Stimulated activated CD4-positive, alpha-beta T cell treated with anti-CD3 and anti-CD28 coated beads, Interleukin-12 subunit alpha, Interleukin-12 subunit beta, amount 100 ng/mL, for 4 hours (primary cell): ENCODE measurements at places on chromosomes 16 and 17.
A peak's percentile ranks its signal among the peaks of the same experiment; 100 is the strongest.

GRCh38 chr16:57041182-57042156 is 50.9 kb upstream of the CPNE2 start:
- DNase-seq = peak; percentile 71

- DNase-seq = no peak
Observed at GRCh38 chr16:16917191-16917785, 538.3 kb downstream of the NPIPA7 start.

DNA sequence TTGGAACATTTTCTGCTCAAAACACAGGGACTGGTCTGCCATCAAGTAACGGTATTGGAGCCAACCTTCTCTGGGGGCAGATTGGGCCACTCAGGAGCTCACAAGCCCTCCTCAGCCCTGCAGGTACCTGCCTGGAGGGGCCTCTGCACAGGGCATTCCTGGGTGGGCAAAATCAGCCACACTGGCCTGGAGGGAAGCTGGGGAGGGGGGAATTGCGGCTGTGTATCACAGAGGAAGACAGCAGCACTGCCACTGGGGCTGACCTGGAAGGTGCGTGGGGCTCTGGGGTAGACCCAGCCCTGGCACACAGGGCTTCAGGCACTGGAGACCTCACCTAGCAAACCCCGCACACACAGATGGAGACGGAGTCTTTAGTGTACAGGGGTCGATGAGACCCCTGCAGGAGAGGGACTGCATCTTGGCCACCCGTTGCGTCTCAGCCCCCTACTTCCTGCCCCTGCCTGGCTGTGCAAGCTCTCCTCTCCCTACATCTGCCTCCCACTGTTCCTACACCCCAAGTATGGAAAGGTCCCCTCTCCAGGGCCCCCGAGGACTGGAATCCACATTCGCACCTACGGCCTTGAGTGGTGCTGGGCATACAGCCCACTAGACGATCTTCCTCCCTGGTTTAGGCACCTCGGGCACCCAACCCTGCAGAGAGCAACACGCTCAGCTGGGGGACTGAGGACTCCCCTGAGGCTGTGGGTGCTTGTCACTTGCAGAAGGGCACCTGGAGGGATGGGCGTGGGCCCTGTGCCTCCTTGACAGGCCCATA is 7.1 kb upstream of the SRRM2 start:
- no peak for DNase-seq

- DNase-seq = no peak
Observed at GRCh38 chr16:22938647-22939046, 124.7 kb downstream of the HS3ST2 start.

GRCh38 chr16:62652441-62653120 is 616.3 kb upstream of the CDH8 start:
- DNase-seq = no peak

DNA sequence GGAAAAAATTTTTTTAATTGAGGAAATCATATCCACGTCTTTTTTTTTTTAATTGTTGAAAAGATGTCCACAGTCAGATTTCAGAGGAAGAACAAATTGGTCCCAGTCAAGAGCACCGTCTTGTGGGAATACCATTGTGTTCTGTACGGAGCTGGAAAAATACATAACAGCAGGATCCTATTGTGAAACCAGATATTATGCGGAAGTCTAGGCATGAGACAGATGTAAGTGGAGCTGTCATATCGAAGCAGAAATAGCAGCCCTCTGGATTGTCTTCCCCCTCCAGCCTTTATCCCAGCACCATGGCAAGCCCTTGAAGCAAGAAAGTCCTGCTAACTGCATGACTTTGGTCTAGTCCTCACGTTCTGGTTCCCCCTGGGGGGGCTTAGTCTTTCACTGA is 391.6 kb upstream of the ASIC2 start:
- no peak for DNase-seq

DNA sequence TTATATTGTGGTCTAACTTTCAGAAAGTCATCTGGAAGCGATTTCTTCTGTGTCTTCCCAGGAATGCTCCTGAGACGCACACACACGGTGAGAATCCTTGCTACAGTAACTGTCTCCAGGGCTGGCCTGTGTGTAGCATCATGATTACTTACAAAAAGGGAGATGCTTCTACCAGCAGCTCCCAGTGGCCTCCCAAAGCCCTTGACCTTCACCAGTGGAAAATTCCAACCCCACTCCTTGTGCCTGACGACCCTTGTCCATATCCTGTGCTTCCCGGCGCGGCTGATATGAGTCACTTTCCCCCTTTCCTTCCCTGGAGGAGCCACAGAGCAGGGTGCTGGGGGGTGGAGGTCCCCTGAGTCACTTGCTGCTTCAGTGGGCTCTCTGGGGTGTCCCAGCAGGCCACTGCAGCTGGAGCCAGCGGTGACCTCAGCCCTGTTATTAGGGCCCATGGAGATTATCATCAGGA is 22.1 kb upstream of the NAT9 start:
- DNase-seq = no peak

- no peak for DNase-seq
Observed at GRCh38 chr17:7940743-7941142, 8.7 kb downstream of the CNTROB start.

DNA sequence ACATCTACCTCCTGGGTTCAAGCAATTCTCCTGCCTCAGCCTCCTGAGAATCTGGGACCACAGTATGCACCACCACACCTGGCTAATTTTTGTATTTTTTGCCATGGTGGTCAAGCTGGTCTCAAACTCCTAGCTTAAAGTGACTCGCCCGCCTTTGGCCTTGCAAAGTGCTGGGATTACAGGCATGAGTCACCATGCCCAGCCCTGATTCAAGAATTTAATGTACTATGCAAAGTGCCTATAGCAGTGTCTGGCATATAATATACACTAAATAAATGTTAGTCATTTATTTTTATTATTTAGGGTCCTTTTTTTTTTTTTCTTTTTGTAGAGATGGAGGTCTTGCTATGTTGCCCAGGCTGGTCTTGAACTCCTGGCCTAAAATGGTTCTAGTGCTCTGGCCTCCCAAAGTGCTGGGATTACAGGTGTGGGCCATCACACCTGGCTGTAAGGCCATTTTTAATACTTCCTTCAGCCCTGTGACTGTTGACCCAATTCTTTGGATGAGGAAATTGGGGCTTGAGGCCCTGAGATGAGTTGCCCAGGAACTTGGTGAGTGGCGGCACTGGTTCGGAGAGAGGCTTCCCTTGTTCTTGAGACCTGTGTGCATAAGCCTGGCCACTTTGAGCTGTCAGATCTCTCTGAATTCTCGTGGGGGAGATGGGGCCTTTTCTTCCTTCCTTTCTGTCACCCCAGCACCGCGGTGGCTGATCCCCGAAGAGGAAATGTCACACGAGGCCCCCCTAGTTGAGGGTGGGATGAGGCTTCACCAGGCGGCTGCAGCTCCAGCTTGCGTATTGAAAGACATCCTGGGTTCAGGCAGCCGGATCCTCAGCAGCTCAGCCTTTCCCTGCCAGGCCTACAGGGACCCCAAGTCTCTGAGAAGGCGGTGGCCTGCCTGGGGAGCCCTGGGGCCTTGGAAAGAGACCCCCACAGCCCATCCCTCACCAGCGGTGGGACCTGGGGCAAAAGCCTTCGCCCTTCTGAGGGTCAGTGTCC is 38.7 kb downstream of the LAT start:
- DNase-seq = no peak

GRCh38 chr17:64477849-64478248 is 19.0 kb downstream of the POLG2 start:
- DNase-seq = no peak

- no peak for DNase-seq
Observed at GRCh38 chr17:49978501-49978900, 9.5 kb downstream of the DLX4 start.

DNA sequence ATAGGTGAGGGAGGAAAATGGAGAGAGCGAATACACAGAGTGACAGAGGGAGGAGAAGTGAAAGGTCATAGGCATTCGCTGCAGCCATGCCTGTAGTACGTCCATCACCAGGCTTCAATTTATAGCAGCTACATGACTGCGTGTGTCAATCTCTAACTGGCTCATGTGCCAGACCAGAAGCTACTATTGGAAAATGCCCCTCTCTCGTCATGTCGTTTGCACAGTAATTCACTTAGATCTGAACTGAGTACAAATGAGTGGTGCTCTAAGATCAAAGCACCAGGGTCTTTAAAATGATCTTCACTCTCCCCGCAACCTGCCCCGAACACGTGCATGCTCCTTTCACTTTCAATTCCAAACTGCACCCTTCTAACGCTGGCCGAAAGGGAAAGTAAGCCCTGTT is 51.3 kb downstream of the ADCY9 start:
- peak; percentile 16 for DNase-seq

- DNase-seq = no peak
Observed at GRCh38 chr17:36920032-36921005, 17.0 kb upstream of the LHX1 start.

- no peak for DNase-seq
Observed at GRCh38 chr17:27481327-27481726, 25.1 kb downstream of the KSR1 start.

DNA sequence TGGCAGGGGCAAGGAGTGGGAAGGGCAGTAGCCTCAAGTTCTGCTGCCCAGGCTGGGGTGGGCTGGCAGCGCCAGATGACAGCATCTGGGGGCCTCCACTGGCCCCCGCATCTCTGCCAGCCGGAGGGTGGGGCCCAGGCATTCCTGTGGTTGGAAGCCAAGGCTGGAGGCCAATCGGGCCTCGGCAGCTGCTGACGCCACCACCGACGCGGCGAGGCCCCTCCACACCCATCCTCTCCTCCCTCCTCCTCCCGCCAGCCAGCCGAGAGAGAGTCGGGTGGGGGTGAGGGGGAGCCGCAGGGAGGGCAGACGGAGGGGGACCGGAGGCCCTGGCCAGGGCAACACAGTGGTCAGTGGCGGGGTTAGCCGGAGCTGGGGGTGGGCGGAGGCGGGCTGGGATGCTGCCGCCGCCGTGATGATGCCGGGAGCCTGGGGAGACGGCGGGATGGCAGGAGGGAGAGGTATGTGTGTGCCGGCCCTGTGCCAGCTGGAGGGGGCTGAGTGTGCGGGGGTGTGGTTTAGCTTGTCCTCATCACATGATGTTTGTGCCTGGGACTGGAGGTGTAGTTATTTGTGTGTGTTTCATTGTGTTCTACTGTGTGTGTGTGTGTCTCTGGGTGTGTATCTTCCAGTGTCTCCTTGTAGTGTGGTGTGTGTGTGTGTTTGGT is 36.6 kb downstream of the ARHGAP23 start:
- no peak for DNase-seq

DNA sequence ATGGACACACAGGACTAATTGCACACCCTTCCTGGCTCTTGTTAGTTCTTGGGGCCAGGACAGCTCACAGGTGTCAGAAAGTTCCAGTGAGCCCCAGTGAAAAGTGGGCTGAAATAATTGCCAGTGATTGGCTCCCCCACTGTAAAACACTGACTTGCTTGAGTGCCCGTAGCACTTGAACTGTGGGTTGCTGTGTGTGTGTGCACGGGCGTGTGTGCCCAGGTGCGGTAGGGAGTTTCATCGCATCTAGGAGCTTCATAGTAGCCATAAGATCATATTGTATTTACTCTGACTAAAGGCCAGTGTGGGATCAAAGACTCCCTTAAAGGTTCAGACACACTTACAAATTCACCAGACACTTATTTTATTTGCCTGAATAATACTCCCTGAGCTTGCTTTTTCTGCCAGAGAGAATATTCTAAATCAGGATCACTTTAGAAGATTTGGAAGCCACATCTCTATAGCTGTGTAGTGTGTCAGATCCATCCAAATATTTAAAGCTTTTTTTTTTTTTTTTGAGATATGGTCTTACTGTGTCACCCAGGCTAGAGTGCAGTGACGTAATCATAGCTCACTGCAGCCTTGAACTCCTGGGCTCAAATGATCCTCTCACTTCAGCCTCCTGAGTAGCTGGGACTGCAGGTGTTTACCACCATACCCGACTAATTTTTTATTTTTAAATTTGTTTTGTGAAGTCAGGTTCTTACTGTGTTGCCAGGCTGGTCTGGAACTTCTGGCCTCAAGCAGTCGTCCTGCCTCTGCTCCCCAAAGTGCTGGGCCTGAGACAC is 11.4 kb downstream of the UNK start:
- DNase-seq = no peak

GRCh38 chr17:6179017-6179416 is 108.8 kb downstream of the WSCD1 start:
- no peak for DNase-seq

GRCh38 chr17:80833952-80834892 is 157.4 kb upstream of the CHMP6 start:
- no peak for DNase-seq

DNA sequence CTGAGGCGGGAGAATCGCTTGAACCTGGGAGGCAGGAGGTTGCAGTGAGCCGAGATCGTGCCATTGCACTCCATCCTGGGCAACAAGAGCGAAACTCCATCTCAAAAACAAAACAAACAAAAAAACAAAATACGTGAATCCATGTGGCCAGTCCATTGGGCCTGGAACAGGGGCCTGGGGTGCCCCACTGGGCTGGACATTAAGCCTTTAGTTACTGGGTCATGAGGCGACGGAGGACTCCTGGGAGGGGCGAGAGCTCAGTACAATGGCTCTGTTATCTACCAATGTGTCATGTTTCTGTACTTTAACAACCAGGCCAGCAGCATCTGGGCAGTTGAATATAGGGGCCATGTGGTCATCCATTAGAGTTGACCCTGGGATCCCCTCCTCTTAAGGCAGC is 18.9 kb upstream of the CLEC18A start:
- no peak for DNase-seq

DNA sequence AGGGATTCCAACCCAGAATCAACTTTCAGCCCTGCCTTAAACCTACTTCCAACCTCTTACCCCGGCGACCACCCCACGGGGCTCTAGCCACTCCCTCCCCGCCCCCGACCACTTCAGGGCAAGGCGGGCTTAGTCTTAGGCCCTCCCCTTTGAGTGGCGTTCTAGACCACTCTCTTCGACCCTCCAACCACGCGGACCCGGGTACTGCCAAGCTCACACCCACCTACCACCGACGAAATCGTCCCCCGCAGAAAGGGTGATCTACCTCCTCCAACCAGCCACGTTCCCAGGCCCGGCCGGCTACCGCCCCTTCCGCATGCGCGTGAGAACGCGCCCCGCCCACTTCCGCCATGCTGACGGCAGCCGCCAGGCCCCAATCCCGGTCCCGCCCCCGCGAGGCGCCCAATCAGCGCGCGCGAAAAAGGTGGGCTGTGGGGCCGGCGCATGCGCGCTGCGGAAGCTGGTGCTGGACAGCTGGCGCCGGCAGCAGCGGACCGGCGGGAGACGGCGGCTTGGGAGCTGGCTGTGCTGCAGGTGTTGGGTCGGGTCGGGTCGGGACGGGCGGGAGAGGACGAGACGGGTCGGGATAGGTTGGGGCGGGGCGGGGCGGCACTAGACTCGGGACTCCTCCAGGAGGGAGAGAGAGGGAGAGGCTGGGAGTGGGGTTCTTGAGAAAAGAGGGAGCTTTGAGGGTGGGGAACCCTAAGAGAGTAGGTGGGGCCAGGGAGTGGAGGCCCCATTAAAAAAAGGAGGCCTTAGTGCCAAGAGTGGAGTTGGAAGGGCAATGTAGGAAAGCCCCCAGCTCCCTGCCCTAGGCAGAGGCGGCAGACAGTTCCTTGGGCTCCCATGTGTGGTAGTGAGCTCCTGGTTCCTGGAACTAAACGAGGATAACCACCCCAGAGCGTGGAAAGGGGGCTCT is at the start of gene NAT9:
Gene NAT9, minus strand, starts transcription at position 302 of the 919 bp plus-strand sequence. CDS start 647 bp downstream, outside the sequence.
- peak; percentile 100 for DNase-seq

DNA sequence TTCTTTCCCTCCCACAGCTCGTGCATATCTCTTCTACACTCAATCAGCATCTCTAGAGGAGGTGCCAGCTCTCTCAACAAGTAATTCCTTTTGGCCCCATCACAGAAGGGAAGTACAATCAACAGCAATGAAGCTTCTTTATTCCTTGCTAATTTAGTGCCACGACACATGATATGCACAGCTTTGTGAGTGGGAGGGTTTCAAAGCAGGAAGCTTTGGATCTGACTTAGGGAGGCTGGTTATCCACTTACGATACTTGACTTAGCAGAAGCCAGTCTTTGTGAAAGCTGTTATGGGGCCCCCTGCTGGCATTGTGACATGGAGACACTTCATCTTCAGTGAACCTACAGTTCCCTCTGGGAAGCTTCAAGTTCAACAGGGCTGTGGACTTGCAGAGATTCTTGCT is 81.0 kb downstream of the TMEM100 start:
- DNase-seq = peak; percentile 21
